Panc1 (cell line): ENCODE measurements at places on chromosomes 4 and X.

GRCh38 chr4:165783626-165784025 is 89.4 kb upstream of the TLL1 start:
- no peak for DNase-seq

DNA sequence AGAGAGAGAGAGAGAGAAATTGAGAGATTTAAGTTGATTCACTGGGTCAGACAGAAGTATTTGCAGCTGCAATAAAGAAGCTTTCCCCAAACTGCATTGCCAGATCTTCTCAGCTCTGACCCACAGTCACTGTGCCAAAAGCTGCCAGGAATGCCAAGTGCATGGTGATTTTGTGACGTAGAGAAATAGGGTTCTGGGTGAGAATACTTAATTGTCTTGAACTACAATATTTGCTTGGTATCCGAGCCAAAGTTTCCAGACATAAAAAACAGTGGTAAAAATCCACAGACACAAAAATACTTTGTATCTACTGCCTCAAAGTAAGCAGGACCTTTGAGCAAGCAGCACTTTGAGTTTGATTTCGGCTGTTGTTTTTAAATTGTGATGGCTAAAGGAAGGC is 331.1 kb downstream of the GRID2 start:
- no peak for DNase-seq

DNA sequence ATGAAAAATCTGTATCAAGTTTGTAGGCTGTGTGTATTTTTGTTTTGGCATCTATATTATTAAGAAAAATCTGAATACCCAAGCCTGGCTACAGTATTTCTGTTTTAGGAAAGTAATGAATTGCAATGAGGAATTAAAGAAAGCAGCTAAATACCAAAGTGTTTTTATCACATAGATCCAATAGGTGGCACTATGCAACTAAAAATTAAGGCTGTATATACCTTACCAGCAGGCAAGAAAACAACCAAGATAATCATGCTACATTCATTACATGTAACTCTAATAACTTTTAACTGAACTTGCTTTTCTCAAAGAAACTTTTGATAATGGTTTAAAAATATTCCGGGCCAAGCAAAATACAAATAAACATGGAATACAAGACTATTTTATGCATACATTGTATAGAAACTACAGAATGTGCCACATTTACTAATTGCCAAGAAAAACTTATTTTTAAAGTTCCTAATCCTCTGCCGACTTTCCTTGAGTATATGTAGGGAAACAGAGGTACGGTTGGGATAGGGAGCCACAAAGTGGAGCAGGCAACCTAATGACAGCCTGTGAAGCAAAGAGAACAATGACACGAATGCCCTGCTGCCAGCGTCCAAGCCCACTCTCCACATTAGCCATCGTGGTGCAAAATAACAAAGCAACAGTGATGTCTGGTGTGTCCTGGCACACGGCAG is 63.7 kb downstream of the SEC24D start:
- peak; percentile 7 for DNase-seq

- no peak for DNase-seq
Observed at GRCh38 chr4:147345662-147346061, 135.2 kb upstream of the EDNRA start.

DNA sequence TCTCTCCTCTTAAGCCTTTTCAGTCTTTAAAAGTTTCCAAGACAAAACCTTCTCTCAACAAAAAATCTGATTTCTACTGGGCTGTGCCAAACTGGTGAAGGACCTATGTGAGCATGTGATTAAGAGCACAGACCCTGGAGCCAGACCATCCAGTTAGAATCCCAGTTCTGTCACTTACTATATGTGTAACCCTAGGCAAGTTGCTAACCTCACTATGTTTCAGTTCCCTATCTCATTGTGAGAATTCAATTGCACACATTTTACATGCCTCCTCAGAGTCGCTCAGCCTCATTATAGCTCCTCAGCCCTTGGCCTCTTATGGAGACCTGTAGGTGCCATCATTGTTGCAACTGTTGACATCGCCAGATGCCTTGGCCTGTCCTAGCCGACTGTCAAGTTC is 54.1 kb upstream of the VEGFD start:
- DNase-seq = no peak

DNA sequence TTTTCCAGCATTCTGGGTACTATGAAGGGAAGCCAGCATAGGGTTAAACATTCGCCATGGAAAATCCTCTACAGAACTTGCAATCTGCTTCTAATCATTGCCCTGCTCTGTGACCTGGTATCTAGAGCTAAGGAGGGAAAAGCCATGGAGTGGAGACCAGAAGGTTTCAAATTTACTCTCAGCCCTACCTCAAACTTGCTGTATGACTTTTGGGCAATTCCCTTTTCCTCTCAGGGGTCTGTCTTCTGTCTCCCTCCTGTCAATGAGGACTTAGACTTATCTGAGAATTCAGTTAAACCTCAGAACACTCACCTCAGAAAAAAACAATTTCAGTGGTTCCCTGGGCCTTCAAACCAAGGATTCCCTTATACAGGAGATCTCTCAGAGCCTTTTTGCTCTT is 29.1 kb downstream of the ARHGEF9 start:
- DNase-seq = no peak

- DNase-seq = no peak
Observed at GRCh38 chrX:155632431-155633100, 19.8 kb upstream of the TMLHE start.

DNA sequence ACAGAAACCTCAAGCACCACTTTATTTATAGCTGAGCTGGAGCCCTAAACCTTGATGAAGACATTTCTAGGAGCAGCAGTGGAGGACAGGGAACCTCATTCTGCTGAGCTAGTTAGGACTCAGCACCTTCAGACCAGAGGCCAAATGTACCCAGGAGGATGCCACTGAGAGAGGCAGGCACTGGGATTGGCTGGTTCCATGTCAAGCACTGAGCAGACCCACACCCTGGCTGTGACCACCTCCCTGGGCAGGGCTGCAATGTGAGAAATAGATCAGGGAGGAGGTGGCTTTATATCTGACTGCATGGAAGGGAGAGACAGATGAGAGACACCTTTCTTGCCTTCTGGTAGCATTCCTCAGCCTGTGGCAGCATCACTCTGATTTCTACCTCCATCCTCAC is 304.6 kb downstream of the STK32B start:
- DNase-seq = no peak

GRCh38 chr4:41129128-41129754 is 85.1 kb downstream of the APBB2 start:
- DNase-seq = no peak

- DNase-seq = no peak
Observed at GRCh38 chrX:130110379-130111219, at the start of gene ELF4. Gene ELF4 (minus strand): TSS chrX:130110497. CDS start chrX:130081330, 29,167 bp downstream.

DNA sequence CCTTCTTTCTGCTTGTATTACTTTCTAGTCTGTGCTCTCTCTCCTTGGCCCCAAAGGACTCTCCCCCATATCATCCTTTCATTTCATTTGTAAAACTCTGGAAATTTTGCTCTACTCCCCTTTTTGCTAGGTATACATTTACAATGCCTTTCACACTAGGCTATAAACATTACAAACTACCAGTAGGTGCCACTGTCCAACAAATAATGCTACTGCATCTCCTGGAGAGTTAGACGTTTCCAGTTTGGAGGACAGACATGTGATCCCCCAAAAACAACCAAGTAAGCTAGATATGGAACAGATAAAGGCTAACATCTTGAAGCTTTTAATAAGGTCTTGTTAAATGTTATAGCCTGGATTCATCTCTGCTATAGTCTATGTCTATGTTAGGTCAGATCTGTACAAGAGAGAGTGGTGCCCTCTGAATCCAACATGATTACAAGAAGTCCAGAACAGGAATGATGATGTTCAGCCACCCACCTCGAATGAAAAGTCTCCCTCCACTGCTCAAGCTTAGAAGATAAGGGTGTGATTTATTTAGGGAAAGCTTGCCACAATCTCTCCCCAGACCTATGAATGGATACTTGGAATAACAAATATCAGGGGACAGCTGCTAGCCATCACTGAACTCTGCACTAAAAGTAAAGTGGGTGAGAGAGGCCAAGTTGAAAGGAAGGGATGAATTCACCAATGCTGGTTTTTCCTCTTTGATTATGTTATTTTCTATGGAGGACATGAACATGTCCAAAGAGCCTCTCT is 14.3 kb downstream of the CBR4 start:
- no peak for DNase-seq

- no peak for DNase-seq
Observed at GRCh38 chrX:7316887-7317286, 168.9 kb upstream of the PUDP start.

DNA sequence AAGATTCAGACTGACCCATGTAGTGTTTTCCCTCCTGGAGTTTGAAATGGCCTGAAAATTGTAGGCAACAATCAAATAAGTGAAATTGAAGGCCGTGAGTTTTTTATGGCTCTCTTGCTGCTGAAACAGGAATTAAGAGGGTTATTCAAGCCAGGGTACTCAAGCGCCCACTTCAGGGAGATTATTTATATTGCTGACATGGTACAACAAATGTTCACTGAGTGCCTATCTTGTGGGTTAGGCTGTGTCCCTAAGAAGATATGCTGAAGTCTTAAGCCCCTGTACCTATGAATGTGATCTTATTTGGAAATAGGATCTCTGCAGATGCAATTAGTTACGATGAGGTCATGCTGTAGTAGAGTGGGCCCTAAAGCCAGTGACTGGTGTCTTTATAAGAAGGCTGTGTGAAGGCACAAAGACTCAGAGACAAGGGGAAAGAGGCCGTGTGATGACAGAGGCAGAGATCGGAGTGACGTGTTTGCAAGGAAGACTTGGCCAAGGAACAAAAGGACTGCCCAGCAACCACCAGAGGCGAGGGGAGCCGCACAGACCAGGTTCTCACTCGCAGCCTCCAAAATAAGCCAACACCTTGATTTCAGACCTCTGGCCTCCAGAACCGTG is 72.9 kb downstream of the MED28 start:
- no peak for DNase-seq

- no peak for DNase-seq
Observed at GRCh38 chrX:147699061-147699460, 212.7 kb upstream of the FMR1 start.

DNA sequence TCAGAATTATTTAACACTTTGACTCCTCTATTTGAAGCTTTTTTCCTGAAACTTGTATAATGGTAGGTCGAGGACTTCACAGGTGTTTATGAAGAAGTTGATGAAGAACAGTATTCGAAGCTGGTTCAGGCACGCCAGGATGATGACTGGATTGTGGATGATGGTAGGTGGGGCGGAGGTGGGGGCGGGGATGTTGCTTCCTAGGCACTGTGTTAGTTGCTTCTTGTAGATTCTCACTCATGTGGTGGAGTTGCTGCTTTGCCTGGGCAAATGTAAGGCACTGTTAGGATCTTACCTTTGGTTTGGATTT is 9.4 kb downstream of the POLA1 start:
- no peak for DNase-seq

DNA sequence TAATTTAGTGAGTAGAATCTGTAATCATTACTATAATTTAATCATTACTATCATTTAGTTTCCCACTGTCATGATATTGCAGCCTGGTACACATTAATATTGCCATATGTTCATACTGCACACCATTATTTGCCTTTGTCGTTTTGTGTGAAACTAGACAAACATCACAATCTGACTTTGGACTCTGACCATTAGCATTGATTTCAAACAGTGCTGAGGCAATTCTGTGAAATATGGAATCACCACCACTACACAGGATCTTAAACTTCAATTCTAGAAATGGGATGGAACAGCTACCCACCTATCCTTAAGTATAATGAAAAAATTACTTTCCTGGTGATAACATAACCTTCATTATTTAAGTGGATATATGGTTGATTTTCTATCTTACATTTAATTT is 98.3 kb downstream of the SORBS2 start:
- DNase-seq = no peak

DNA sequence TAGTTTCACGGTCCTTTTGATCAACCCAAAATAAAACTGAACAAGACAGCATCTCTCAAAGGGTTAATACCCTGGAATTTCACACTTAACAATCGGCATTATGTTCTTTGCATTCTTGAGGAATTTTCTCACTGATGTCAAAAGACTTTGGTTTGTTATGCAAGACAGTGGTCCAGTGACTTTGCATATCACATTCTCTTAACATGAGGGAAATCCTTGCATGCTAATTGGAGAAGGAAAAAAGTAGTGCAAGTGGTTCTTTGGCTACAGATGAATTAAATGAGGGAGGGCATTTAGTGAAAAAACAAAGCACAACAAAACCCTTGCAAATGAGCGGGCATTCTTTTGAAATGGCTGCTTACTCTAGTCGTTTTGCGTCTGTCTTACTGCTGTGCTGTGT is 105.1 kb upstream of the LIMCH1 start:
- DNase-seq = no peak

- no peak for DNase-seq
Observed at GRCh38 chrX:98962996-98963395, 1447.1 kb downstream of the PCDH19 start.

- DNase-seq = no peak
Observed at GRCh38 chr4:106409901-106410889, 41.6 kb upstream of the GIMD1 start.

- no peak for DNase-seq
Observed at GRCh38 chr4:17066972-17067371, 168.5 kb upstream of the LDB2 start.

GRCh38 chr4:87087015-87087414 is 133.4 kb downstream of the KLHL8 start:
- DNase-seq = no peak

- DNase-seq = no peak
Observed at GRCh38 chr4:143186649-143187048, 1.9 kb downstream of the USP38 start.

- no peak for DNase-seq
Observed at GRCh38 chr4:111681270-111681669, 464.0 kb upstream of the FAM241A start.

DNA sequence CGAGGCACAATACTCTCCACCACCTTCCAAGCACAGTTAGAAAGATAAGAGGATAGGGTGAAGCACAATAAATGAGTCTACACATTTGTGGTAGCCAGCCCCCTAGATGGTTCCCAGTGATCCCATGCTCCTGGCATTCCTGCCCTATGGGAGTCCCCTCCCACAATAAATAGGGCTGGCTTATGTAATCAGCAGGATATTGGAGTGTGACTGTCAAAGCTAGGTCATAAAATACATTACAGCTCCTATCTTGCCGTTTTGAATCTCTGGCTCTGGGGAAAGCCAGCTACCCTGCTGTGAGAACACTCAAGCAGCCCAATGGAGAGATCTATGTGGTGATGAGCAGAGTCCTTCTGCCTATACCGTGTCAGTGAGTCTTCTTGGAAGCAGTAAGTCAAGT is 198.7 kb upstream of the NOCT start:
- no peak for DNase-seq

GRCh38 chr4:4226606-4227438 is at the start of gene OTOP1:
Gene OTOP1 (minus strand): TSS chr4:4226929. CDS start chr4:4226864, 65 bp downstream.
- no peak for DNase-seq

- DNase-seq = no peak
Observed at GRCh38 chr4:151169223-151169622, 69.8 kb downstream of the RPS3A start.

- no peak for DNase-seq
Observed at GRCh38 chrX:105975382-105975781, 63.1 kb downstream of the SERPINA7 start.
